ENCODE measurements at places on chromosomes 16 and 17. TPM values are rescaled to one million over a fixed set of nuclear protein-coding genes. Genes with fewer than 3 reads are reported as not detected.
A peak's percentile ranks its signal among the peaks of the same experiment; 100 is the strongest.

NOG gene
- polyA plus RNA-seq, result 0.64 TPM

PLA2G10 gene
- polyA plus RNA-seq, result not detected

CD19 gene
- not detected for polyA plus RNA-seq

CDH8 gene
- polyA plus RNA-seq, result not detected

- DNase-seq, result no peak
Measured at GRCh38 chr17:60832151-60832585, 154.5 kb downstream of the BCAS3 start.

DNA sequence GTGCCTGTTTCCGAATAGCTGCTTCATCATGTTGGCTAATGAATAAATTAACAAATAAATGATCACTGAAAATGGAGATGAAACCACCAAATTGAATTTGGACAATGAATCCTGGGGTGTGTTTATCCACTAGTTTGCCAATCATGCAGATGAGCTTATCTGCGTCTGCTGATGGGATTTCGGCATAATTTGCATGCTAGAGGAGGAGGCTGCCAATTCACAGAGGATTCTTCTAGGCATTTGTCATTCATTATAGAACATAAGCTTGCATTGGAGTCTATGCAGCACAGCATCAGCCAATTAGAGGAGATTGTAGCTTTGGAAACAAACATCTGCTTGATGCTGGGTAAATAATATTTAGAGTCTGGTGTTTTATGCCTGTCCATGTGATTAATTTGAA lies 123.1 kb downstream of the NPIPB5 start:
- DNase-seq, result no peak

DNA sequence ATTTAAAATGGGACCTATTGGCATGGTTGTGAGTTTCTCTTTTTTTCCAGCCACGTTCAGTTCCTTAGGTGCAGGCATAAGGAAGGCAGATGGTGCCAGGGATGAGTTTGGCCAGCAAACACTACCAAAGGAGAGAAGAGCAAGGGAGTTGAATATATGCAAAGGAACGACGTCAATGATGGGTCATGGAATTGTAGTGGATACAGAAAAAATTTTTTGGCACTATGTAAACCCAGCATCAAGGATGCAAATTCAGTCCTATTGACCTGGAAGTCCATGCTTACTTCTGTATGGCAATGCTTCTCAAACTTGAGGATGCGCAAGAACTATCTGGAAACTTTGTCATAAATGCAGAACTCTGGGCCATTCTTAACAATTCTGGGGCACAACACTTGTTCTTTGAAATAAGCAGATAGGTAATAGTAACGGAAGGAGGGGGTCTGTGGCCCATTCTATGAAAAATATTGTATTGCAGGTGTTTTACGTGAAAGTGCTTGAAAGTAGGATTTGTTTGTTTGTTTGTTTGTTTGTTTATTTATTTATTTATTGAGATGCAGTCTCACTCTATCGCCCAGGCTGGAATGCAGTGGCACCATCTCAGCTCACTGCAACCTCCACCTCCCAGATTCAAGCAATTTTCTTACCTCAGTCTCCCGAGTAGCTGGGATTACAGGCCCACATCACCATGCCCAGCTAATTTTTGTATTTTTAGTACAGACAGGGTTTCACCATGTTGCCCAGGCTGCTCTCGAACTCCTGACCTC lies 18.0 kb downstream of the APOH start:
- no peak for DNase-seq

GRCh38 chr17:83037874-83038165 lies 41.6 kb upstream of the METRNL start:
- DNase-seq, result no peak

- no peak for DNase-seq
Measured at GRCh38 chr16:30621765-30622164, 11.6 kb upstream of the ZNF689 start.

DNA sequence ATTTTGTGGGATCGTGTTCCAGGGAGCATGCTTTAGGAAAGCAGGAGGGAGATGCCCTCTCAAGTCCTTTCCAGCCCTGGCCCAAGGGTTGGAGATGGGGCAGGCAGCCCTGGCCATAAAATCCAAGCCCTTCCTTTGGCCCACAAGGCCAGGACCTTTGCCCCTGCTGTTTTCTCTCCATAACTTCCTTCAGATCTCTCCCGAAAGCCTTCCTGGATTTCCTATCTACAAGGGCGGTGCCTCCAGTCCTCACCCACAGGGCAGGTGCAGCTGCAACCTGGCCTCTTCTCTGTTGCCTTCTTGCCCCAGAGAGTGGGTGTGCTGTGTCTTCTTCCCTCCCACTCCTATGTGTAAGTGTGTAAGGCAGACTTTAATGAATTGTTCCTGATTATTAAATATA lies 8.5 kb upstream of the PDP2 start:
- no peak for DNase-seq

- no peak for DNase-seq
Measured at GRCh38 chr16:69326172-69326873, 4.1 kb downstream of the PDF start.

DNA sequence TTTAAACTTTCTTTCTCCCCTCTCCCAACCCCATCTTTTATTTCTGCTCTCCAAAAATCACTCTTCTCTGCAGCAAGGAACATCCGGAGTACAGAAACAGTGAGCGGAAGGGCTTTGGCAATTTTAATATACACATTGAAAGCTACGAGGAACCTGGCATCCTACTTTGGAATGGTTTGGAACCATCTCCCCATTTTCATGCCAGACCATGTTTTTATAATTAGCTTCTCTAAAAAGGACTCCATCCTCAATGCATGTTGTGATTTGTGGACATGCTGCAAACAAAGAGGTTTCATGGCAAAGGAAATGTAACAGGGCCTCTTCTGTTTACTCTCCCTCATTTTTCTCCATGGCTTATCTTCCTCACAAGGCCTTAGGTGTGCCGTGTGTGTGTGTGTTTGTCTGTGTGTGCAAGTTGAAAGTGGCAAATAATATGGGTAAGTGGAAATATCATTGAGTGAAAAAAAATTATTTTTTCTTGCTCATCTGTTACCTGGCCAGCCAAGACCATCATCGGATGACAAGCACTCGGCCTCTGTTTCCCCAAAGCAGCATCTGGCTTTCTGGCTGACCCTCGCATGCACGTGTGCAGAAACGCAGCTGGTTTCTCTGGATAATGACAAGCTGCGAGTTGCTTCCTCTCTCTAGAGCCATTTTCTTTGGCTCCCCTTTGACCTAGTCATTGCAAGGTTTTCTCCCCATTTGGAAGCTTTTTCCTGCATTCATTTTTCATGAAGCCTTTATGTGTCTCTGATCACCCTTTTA lies 585.0 kb downstream of the TMEM114 start:
- no peak for DNase-seq

DNA sequence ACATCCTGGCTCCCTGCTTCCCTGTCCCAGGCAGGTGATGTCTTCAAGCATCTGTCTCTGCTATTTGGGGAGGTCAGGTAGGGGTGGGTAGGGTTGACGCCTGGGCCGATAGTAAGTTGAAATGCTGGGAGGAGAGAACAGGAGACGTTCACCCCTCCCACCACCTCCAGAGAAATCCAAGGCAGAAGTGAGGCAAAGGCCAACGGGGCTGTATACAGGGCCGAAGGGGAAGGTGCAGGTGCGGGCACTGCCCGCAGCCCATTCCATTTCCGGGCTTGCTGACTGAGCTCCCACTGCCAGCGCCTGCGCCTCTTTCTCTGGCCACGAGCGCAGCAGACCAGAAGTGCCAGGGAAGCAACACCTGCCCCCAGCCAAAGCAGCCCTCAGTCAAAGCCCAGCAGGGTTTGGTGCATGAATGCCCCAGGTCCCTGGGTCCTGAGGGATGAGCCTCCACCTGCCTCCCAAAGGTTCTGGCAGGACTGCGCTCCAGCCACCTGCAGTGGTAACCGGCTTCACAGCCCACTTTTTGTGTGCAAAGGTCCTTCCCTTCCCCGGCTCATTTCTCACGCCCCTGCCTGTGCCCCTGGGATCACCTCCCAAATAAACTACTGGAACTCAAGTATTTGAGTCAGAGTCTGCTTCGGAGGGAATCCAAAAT lies 127.6 kb upstream of the TNRC6C start:
- no peak for DNase-seq

DNA sequence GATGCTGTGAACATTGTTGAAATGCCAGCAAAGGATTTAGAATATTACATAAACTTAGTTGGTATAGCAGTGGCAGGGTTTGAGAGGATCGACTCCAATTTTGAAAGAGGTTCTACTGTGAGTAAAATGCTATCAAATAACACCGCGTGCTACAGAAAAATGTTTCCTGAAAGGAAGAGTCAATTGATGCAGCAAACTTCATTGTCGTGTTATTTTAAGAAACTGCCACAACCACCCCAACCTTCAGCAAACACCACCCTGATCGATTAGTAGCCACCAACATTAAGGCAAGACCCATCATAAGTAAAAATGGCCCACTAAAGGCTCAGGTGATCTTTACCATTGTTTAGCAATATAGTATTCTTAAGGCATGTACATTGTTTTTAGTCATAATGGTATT lies 27.3 kb downstream of the HLF start:
- no peak for DNase-seq

- no peak for DNase-seq
Measured at GRCh38 chr16:50071075-50071671, 5.4 kb downstream of the HEATR3 start.

- DNase-seq, result peak; percentile 79
Measured at GRCh38 chr16:85204242-85205010, 92.2 kb upstream of the CIBAR2 start.

GRCh38 chr17:74892013-74892841 lies 1.2 kb downstream of the FADS6 start:
- DNase-seq, result no peak

GRCh38 chr16:68875871-68876270 lies 32.5 kb downstream of the TANGO6 start:
- DNase-seq, result no peak

- no peak for DNase-seq
Measured at GRCh38 chr16:65061935-65062518, 59.8 kb downstream of the CDH11 start.

- DNase-seq, result no peak
Measured at GRCh38 chr16:66996983-66997358, 8.6 kb downstream of the CES4A start.

DNA sequence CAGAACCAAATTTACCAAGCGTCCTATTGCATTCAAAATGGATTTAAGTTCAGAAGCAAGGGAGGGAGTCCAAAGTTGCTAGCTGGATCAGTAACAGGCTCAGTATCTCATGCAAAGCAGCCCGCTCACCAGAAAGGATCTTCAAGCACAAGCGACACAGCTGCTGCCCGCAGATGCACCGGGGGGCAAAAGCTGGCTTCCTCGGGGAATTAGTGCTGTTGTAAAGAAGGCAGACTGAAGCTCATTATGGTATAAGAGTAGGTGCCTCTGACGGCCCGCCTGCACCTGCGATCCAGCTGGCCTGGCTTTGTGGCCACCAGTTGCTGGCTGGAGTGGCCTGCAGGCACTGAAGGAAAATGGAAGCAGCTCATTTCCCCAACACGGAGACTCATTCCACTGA lies 128.4 kb upstream of the RCVRN start:
- DNase-seq, result no peak

- DNase-seq, result no peak
Measured at GRCh38 chr17:79573196-79573896, 37.5 kb downstream of the RBFOX3 start.

- DNase-seq, result no peak
Measured at GRCh38 chr16:53433930-53434376, 318 bp upstream of the RBL2 start.
